ENCODE measurements at places on chromosomes 7 and 10. TPM values are rescaled to one million over a fixed set of nuclear protein-coding genes. Genes with fewer than 3 reads are reported as not detected.
A peak's percentile ranks its signal among the peaks of the same experiment; 100 is the strongest.

ANKIB1 gene
- 90.2 TPM for total RNA-seq

DNA sequence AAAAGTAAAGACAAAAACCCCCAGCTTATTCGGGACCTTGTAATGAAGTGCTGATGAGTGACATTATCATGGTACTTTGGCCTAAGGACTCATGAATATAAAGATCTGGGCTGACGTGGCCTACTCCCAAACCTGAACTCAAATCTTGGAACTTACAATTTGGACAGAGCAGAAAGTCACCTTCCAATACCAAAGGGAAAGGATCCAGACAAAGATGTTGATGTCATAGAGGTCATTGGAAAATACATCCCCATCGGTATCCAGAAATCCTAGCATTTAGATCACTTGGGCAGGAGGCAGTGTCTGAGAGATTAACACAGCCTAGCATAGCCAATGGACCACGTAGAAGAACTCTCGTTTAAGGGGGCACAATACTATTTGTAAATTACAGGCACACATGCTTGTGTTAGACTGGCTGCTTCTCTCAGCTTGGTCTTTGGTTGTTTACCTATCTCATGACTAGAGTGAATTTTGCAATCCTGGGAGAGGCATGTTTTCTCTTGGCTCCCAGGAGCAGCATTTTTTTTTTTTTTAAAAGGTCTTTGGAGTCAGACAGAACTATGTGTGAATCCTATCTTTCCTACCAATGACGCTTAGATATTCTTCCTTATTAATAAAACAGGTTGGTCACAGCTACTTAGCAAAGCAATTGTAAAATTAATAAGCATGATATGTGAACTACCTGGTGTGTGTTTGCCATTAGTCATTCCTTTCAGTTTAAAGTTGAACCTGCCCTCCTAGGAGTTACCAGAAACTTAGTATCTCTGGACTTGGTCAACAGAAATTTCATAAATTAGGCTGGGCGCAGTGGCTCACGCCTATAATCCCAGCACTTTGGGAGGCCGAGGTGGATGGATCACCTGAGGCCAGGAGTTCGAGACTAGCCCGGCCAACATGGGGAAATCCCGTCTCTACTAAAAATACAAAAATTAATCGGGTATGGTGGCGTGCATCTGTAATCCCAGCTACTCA is 27.8 kb upstream of the MRPS33 start:
- no peak for DNase-seq

GRCh38 chr10:93812659-93813338 is 55.1 kb downstream of the LGI1 start:
- no peak for DNase-seq

GRCh38 chr7:132117181-132117580 is 459.1 kb downstream of the PLXNA4 start:
- DNase-seq: no peak

GRCh38 chr7:66413379-66414114 is 208.4 kb downstream of the TPST1 start:
- peak; percentile 80 for DNase-seq

DNA sequence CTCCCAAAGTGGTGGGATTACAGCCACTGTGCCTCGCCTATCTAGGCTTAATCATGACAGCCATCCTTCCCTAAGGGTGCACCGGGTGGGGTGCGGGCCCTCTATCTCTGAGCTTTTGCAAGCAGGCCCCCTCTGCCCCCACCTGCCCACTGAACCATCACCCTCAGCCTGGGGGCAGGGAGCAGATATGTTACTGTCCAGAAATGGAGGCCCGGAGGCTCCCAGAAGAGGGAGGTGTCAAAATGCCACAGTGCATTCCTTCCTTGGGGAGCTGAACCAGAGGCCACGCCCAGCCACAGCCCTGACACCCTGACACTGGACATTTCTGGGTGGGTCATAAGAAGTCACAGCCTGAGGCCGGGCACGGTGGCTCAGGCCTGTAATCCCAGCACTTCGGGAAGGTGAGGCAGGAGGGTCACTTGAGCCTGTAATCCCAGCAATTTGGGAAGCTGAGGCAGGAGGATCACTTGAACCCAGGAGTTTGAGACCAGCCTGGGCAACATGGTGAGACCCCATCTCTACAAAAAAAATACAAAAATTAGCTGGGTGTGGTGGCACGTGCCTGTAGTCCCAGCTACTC is 129.8 kb upstream of the TNRC18 start:
- DNase-seq: no peak

- no peak for DNase-seq
Measured at GRCh38 chr7:119664601-119665000, 608.4 kb upstream of the KCND2 start.

GRCh38 chr7:3056234-3057065 is 12.8 kb upstream of the CARD11 start:
- no peak for DNase-seq

Measured in natural killer cell (primary cell).